Uterus (tissue), 4 donors: ENCODE measurements at places on chromosomes 12 and 14.

DNA sequence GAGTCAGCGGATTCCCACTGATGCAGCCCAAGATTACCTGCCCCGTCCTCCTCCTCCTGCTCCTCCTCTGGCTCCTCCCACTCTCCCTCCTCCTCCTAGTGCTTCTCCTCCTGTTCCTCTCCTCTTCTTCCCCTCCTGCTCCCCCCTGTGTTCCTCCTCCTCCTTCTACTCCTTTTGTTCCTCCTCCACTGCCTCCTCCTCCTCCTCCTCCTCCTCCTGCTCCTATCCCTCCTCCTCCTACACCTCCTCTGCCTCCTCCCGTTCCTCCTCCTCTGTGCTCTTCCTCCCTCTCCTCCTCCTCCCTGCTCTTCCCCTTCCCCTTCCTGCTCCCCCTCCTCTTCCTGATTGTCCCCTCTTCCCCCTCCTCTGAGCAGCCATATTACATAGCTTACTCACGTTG is 141.3 kb downstream of the CACNA1C start:
- H3K36me3 ChIP-seq = no peaks in the 10 kb centered on the region
- H3K4me3 ChIP-seq = no peak overlapping the region
- H3K27ac ChIP-seq = peak overlapping the region; percentile 42
- peaks cover 4% of the 10 kb centered on the region for H3K4me1 ChIP-seq
- no peaks in the 10 kb centered on the region for H3K27me3 ChIP-seq

DNA sequence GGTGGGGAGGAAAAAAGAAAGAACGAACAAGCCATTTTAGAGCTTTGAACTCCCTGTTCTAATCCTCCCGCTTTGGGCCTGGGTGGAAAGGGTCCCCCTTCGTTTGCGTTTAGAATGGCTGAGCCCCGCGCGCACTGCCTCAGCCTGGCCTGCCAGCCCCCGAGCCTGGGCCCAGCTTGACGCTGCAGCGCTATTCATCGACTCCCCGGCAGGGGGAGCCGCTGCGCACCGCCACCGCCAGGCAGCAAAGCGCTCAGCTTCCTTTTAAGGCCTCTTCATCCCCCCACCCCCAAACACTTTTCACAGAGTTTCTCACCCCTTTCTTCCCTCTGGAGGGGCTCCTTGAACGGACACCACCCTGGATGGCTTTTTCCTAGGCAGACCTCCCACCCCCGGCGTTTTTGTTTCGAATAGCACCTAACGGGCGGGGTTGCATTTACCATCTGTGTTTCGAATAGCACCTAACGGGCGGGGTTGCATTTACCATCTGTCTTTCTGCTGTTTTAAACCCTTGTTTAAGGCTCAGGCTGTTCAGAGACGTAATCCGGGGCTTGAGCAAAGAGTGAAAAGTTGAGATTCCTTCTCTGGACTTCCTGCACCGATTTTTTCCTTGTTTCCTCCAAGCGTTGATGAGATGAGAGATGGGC is 56.4 kb upstream of the PIWIL1 start:
- H3K27me3 ChIP-seq = no peaks in the 10 kb centered on the region
- no peak overlapping the region for H3K4me3 ChIP-seq
- H3K27ac ChIP-seq = peak overlapping the region; percentile 3

DNA sequence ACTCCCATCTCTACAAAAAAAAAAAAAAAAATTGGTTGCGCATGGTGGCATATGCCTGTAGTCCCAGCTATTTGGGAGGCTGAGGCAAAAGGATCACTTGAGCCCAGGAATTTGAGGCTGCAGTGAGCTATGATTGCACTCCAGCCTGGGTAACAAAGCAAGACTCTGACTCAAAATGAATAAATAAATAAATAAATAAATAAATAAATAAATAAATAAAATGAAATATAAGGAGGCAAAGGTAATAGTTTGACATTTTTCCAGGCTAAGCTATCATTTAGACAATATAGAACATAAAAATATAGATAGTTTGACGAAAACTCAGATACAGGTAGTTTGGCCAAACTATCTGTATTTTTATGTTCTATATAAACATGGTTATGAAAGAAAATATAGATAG is 40.5 kb downstream of the ZCRB1 start:
- H3K27me3 ChIP-seq = no peaks in the 10 kb centered on the region
- H3K27ac ChIP-seq = no peak overlapping the region
- no peaks in the 10 kb centered on the region for H3K36me3 ChIP-seq
- H3K4me1 ChIP-seq = no peaks in the 10 kb centered on the region
- H3K4me3 ChIP-seq = no peak overlapping the region

DNA sequence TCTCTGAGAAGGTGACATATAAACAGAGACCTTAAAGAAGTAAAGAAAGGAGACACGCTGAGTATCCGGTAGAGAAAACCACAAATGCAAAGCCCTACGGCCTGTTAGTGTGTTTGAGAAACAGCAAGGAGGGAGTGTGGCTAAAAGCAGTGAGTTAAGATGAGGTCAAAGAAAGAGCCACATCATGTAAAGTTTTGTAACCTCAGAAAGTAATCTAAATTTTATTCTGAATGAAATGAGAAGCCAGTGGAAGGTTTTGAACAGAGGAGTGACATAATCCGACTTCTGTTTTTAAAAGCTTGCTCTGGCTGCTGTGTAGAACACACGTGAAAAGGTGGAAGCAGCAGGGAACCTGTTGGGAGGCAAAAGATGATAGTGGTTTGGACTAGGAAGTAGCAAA is 32.6 kb downstream of the PPP2R5E start:
- H3K4me3 ChIP-seq = no peak overlapping the region
- no peaks in the 10 kb centered on the region for H3K36me3 ChIP-seq
- H3K27me3 ChIP-seq = no peaks in the 10 kb centered on the region
- no peak overlapping the region for H3K27ac ChIP-seq
- no peaks in the 10 kb centered on the region for H3K4me1 ChIP-seq

GRCh38 chr12:56230432-56231183 is 757 bp downstream of the SLC39A5 start:
- no peaks in the 10 kb centered on the region for H3K27me3 ChIP-seq
- H3K4me1 ChIP-seq = no peaks in the 10 kb centered on the region
- no peak overlapping the region for H3K27ac ChIP-seq
- DNase-seq = no peak
- no peak overlapping the region for H3K4me3 ChIP-seq
- no peaks in the 10 kb centered on the region for H3K36me3 ChIP-seq

DNA sequence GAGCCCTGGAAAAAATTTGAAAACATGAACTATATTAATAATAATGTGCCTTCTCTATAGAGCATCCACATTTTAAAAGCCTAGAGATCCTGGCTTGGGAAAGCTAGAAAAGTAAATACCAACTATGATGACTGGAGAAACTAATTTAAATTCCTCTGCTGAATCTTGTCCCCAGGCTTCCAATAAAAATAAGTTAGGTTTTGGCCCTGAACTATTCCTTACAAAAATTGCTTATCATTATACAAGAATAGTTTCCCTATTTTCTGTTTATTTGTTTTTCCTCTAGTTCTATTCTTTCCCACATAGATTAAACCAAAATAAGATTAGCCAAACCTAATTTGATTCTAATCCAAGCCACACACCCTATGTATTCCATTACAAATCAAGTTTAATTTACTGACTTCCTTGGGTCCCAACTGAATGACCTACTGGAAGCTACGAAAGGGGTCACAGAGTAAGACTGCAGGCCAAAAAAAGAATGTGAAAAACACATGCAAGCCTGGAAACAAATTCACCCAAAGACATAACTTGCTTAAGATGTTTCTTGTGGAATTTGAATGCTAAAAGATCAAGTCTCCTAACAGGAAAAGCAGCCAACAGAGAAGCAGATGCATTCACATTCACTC is 133.0 kb downstream of the PAWR start:
- no peak overlapping the region for H3K4me3 ChIP-seq
- no peaks in the 10 kb centered on the region for H3K36me3 ChIP-seq
- no peak for DNase-seq
- no peaks in the 10 kb centered on the region for H3K27me3 ChIP-seq
- H3K27ac ChIP-seq = peak overlapping the region; percentile 64

- no peak overlapping the region for H3K27ac ChIP-seq
- H3K36me3 ChIP-seq = no peaks in the 10 kb centered on the region
- DNase-seq = no peak
- no peaks in the 10 kb centered on the region for H3K4me1 ChIP-seq
These were observed 455.5 kb downstream of the RGS6 start for GRCh38 chr14:72387726-72388125.

DNA sequence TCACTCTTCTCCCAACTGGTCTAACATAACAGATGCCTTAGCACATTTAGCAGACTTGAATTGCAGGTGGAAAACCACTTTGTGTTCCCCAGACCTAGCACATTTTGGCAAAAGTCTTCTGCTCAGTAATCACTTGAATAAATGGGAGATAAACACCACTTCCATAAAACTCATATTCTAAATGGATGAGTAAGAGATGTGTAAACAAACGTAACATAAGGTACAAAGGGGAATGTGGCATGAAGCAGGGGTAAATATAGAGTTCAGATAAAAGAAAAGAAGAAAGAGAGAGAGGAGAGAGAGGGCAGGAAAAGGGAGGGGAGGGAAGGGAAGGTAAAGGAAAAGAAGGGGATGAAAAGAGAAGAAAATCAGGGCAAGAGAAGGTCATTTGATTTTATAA is 17.0 kb upstream of the KERA start:
- H3K36me3 ChIP-seq = no peaks in the 10 kb centered on the region
- H3K27me3 ChIP-seq = no peaks in the 10 kb centered on the region
- H3K4me3 ChIP-seq = no peak overlapping the region
- H3K4me1 ChIP-seq = no peaks in the 10 kb centered on the region
- no peak overlapping the region for H3K27ac ChIP-seq

DNA sequence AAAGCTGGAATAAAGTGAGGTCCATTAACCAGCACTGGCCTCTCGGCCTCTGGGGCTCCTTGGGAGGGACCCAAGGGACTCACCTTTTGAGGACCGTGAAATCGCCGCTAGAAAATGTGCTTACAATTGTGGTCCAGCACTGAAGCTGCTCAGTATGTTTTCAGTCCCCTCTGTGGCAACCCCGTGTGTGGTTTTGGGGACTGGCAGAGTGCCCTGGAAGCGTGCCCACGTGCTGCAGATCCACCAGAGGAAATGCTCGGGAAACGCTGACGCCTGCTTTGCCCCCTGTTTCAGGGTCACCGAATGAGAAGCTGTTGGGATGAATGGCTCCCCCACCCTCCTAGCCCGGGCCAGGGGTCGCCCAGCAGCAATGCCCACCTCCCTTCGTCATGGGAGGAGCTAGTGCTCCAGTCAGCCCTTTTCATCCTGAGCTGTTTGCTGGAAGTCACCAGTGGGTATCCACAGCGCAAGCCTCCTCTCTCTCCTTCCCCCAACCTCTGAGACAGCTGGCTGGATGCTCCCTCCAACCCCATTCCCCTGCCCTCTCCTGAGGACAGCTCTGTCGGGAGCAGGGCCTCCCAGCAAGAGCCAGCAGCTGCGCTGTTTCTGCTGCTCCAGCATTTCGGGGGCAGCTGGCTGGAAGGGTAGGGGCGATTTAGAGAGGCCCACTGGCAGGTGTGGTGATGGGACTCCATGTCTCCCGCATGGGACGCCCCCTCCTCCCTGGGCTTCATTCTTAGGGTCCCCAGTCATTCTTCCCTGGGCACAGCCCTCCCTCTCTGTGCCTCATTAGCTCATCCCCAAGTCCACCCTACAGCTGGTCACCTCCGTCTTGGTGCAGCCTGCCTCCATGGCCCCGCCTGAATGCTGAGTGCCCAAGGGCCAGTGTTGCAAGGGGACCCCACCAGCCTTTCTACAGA is 33.2 kb upstream of the PPP1R13B start:
- peaks cover 6% of the 10 kb centered on the region for H3K4me1 ChIP-seq
- peak; percentile 73 for DNase-seq
- H3K27me3 ChIP-seq = no peaks in the 10 kb centered on the region
- H3K36me3 ChIP-seq = no peaks in the 10 kb centered on the region
- peak overlapping the region; percentile 64 for H3K27ac ChIP-seq
- H3K4me3 ChIP-seq = no peak overlapping the region

DNA sequence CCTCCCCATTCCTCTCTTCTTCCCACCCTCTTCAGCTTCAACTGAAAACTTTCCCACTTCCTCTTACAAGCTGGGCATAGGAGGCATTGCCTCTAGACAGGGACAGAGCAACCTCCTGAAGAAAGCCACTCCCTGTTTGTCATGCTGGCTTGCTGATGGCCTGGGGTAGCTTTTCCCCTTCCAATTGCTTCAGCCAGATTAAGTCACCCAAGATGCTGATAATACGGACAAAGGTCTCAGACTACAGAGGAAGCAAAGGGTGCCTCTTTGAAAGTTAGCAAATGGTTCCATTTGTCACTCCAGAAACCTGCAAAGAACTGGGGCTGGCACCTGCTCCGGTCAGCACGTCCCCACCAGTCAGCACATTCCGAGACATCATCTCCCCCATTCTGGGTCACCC is 6.0 kb downstream of the KRT2 start:
- H3K4me3 ChIP-seq = no peak overlapping the region
- no peak overlapping the region for H3K27ac ChIP-seq
- H3K27me3 ChIP-seq = no peaks in the 10 kb centered on the region
- no peak for DNase-seq
- no peaks in the 10 kb centered on the region for H3K36me3 ChIP-seq

GRCh38 chr12:9944391-9944790 is 12.2 kb upstream of the CLEC2A start:
- H3K36me3 ChIP-seq = no peaks in the 10 kb centered on the region
- no peaks in the 10 kb centered on the region for H3K4me1 ChIP-seq
- no peak overlapping the region for H3K4me3 ChIP-seq
- no peaks in the 10 kb centered on the region for H3K27me3 ChIP-seq
- H3K27ac ChIP-seq = no peak overlapping the region

- no peaks in the 10 kb centered on the region for H3K27me3 ChIP-seq
- no peaks in the 10 kb centered on the region for H3K36me3 ChIP-seq
- H3K27ac ChIP-seq = no peak overlapping the region
- no peak for DNase-seq
- H3K4me1 ChIP-seq = no peaks in the 10 kb centered on the region
These were observed 78.8 kb upstream of the BCL11B start for GRCh38 chr14:99350751-99351150.

- H3K4me3 ChIP-seq = no peak overlapping the region
- no peaks in the 10 kb centered on the region for H3K27me3 ChIP-seq
- DNase-seq = no peak
These were observed 17.3 kb downstream of the TTC8 start for GRCh38 chr14:88841741-88842140.

GRCh38 chr12:69919495-69919894 is 94.5 kb downstream of the MYRFL start:
- no peak overlapping the region for H3K4me3 ChIP-seq
- peaks cover 4% of the 10 kb centered on the region for H3K4me1 ChIP-seq
- no peak for DNase-seq
- no peak overlapping the region for H3K27ac ChIP-seq
- H3K36me3 ChIP-seq = no peaks in the 10 kb centered on the region

DNA sequence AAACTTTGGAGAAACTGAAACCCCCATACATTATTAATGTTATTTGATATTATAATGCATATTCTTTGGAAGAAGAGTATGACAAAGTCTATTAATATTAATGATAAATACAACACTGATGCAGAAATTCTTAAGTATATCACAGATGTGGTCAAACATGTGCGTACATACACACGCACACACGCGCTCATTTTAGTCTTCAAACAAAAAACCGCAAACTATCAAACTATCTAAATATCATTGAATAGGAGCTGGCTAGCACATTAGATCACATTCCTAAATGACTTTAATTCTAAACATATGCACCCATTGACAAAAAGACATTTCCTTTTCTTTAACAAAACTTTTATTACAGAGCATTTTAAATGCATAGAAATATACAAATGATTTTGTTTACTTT is 872.7 kb downstream of the SLC16A7 start:
- H3K27ac ChIP-seq = no peak overlapping the region
- H3K27me3 ChIP-seq = no peaks in the 10 kb centered on the region
- H3K36me3 ChIP-seq = no peaks in the 10 kb centered on the region
- H3K4me1 ChIP-seq = no peaks in the 10 kb centered on the region
- no peak overlapping the region for H3K4me3 ChIP-seq
